ENCODE measurements at places on chromosomes 12 and 14. TPM values are rescaled to one million over a fixed set of nuclear protein-coding genes. Genes with fewer than 3 reads are reported as not detected.

DNA sequence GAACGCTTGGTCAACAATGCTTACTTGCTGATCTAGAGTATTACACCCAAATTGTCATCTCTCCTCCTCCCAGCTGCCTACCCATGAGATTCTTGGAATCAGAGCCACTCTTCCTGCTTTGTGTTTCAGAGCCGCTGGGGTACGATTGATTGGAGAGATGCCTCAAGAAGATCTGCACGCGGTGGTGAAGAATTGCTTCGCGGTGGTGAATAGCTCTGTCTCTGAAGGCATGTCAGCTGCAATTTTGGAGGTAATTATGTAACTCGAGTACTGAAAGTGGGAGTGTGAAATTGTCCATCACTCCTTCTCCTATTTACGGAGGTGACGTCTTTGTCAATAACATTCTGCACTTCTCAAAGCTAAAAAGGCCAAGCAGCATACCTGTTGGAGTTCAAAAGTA lies 93.9 kb downstream of the GLT1D1 start:
- H3K4me1 ChIP-seq = no peaks in the 10 kb centered on the region
- no peak for DNase-seq
- no peaks in the 10 kb centered on the region for H3K27me3 ChIP-seq
- no peak overlapping the region for H3K27ac ChIP-seq
- no peaks in the 10 kb centered on the region for H3K36me3 ChIP-seq

DNA sequence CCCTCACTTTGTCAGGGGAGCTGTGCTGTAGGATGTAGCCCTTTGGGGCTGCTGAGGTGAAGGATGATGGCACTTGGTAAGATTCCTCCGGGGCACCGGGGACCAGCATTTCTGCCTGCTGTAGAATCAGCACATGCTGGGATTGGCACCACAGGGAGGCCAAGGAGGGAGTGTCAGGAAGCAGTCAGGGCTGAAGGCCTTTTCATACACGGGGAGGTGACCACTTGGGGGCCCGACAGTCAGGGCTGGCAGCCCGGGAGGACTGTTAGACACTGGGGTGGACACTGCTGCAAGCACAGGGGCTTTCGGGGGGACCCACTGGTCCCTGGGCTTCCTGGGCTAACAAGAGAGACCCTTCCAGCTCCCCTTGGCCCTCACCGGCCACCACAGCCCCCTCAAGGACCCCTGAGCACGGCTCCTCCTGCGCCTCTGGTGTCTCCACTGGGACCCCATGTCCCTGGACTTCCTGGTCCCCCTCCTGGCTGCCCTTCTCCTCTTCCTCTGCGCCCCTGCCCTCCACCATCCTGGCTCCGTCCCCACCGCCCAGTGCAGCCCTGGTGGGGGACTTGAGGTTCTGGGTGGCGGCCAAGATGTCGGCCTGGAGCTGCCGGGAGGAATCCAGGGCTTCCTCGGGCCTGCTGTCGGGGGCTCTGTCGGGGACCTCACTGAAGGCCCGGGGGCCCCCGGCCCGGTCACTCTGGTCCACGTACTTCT lies 6.5 kb downstream of the TMEM119 start:
- peak; percentile 25 for DNase-seq
- no peak overlapping the region for H3K4me3 ChIP-seq
- no peaks in the 10 kb centered on the region for H3K36me3 ChIP-seq
- no peaks in the 10 kb centered on the region for H3K27me3 ChIP-seq
- H3K4me1 ChIP-seq = no peaks in the 10 kb centered on the region

The FITM1 gene
- 131 TPM for total RNA-seq

- peaks cover 18% of the 10 kb centered on the region for H3K27me3 ChIP-seq
- H3K36me3 ChIP-seq = no peaks in the 10 kb centered on the region
- H3K27ac ChIP-seq = no peak within 1 kb of the TSS
- H3K4me1 ChIP-seq = peaks cover 13% of the 10 kb centered on the region
Measured at GRCh38 chr12:108129017-108129812, at the start of gene WSCD2. Gene WSCD2 (plus strand): TSS chr12:108129288. CDS start chr12:108195833, 66,545 bp downstream.

GRCh38 chr14:29928117-29928640 lies 532 bp upstream of the PRKD1 start:
- no peak for DNase-seq
- no peaks in the 10 kb centered on the region for H3K36me3 ChIP-seq
- peaks cover 24% of the 10 kb centered on the region for H3K4me1 ChIP-seq
- H3K4me3 ChIP-seq = peak overlapping the region; percentile 83
- peak overlapping the region; percentile 85 for H3K27ac ChIP-seq

DNA sequence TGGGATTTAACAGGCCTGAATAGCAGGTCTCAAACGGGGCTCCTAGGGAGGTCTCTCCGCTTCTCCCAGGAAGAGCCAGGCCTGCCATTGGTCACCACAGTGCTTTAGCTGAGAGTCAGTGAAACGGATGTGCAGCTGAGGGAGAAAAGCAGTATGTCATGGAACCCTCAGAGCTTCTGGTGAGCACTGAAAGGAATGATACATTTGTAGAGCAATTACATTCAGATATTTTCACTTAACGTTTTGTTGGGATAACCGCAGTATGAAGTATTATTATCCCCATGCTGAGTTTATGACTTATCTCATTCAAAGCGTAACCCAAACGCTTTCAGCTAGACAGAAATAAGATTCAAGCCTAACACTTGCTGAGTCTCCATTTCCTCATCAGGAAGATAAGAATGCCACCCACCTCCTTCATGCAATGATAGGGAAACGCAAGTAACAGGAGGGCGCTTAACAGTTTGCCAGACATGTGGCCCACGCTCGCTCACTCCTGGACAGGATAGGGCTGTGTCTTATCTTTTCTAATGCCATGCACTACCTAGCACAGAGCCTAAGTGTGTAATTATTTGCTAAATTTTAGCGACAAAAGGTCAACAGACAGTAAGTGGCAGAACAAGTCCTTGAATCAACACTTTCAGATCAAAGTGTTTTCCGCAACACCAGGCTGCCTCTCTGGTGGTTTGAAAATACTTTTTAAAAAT lies 28.2 kb downstream of the DAD1 start:
- no peaks in the 10 kb centered on the region for H3K27me3 ChIP-seq
- H3K4me3 ChIP-seq = no peak overlapping the region
- H3K27ac ChIP-seq = no peak overlapping the region
- H3K4me1 ChIP-seq = peaks cover 94% of the 10 kb centered on the region

The RHEBL1 gene
- total RNA-seq = 0.19 TPM

The GON7 gene
- total RNA-seq = 17.2 TPM

- H3K4me1 ChIP-seq = no peaks in the 10 kb centered on the region
- peaks cover 4% of the 10 kb centered on the region for H3K36me3 ChIP-seq
- no peaks in the 10 kb centered on the region for H3K27me3 ChIP-seq
- H3K4me3 ChIP-seq = peak overlapping the region; percentile 47
Measured at GRCh38 chr14:101781240-101782061, 19.9 kb downstream of the PPP2R5C start.

The MYF5 gene
- not detected for total RNA-seq

The IL31 gene
- not detected for total RNA-seq

DNA sequence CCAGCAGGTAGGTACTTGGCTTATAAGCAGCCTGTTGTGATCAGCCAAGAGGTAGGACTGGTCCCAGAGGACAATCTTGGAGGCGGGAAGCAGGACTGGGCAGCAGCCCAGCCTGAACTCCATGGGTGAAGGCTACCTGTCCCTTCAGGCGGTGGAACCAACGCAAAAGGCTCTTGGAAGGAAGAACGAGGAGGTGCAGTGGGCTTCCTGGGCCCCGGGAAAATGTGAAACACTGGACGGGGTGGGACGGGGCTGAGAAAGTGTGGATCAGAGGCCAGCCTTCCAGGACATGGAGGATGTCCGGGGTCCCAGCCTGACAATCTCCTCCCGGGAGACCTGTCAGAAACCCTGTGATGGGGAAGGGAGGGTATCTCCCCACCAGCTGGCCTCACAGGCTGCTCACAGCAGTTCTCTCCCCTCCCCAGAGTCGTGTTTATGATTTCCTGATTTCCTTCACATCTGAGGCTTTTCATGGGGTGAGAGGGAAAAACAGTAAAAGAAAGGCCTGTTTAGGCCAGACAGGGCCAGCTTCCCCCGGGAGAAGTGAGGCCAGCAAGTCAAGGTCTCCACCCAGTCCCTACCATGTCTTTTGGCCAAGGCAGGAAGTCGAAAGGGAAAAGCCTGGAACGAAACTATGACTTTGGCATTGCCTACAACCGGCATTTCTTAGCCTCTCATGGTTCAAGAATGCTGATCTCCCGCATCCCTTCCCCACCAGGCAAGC lies 11.3 kb downstream of the CMKLR1 start:
- no peaks in the 10 kb centered on the region for H3K27me3 ChIP-seq
- H3K4me1 ChIP-seq = peaks cover 9% of the 10 kb centered on the region
- DNase-seq = peak; percentile 47
- H3K4me3 ChIP-seq = no peak overlapping the region
- H3K36me3 ChIP-seq = no peaks in the 10 kb centered on the region

The GPRC5D gene
- total RNA-seq = not detected

DNA sequence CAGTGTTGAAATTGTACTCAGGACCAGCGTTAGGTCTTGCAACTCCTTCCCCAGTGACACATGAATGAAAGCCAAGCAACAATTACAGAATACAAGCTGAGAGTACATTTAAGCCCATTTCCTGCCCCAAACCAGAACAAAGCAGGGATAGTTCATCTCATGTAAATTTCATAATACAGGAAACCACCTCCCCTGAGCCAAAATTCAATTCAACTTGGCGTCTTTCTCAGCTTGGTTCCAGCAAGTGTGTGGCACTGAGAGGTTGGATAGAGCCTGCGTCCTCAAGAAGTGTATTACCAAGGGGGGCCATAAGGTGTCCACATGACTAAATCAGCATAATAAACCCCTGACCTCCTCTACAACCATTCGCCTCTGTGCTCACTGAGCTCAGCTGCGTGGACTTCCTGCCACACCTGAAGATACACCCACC lies 278.9 kb upstream of the CRY1 start:
- no peaks in the 10 kb centered on the region for H3K36me3 ChIP-seq
- H3K4me1 ChIP-seq = no peaks in the 10 kb centered on the region
- peaks cover 3% of the 10 kb centered on the region for H3K27me3 ChIP-seq
- no peak for DNase-seq

DNA sequence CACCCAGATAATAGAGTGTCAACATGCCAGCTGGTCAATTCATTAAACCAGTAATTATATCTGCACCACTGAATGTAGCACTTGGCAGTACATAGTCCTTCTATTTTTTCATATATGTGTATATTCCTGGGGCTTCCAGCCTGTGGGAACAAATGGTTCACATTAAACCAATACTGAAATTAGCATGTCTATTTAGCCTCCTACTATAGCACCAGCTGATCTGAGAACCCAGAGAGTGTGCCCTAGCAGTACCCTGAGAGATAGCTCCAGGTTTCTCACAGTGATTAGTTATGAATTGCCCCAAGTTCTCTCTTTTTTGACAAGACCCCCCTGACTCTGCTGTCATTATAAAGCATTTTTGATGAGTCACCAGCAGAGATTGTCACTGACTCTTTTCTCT lies 1097.3 kb upstream of the FLRT2 start:
- H3K27me3 ChIP-seq = no peaks in the 10 kb centered on the region
- no peak for DNase-seq
- H3K4me1 ChIP-seq = no peaks in the 10 kb centered on the region
- no peak overlapping the region for H3K27ac ChIP-seq
- no peaks in the 10 kb centered on the region for H3K36me3 ChIP-seq

GRCh38 chr12:123267335-123267920 lies 4.2 kb downstream of the CDK2AP1 start:
- no peak overlapping the region for H3K4me3 ChIP-seq
- H3K27ac ChIP-seq = peak overlapping the region; percentile 93
- no peaks in the 10 kb centered on the region for H3K27me3 ChIP-seq
- no peak for DNase-seq
- H3K36me3 ChIP-seq = peaks cover 45% of the 10 kb centered on the region
- H3K4me1 ChIP-seq = peaks cover 18% of the 10 kb centered on the region

- H3K27ac ChIP-seq = no peak overlapping the region
- H3K4me3 ChIP-seq = no peak overlapping the region
Measured at GRCh38 chr14:61111209-61111665, 130.2 kb downstream of the SLC38A6 start.

DNA sequence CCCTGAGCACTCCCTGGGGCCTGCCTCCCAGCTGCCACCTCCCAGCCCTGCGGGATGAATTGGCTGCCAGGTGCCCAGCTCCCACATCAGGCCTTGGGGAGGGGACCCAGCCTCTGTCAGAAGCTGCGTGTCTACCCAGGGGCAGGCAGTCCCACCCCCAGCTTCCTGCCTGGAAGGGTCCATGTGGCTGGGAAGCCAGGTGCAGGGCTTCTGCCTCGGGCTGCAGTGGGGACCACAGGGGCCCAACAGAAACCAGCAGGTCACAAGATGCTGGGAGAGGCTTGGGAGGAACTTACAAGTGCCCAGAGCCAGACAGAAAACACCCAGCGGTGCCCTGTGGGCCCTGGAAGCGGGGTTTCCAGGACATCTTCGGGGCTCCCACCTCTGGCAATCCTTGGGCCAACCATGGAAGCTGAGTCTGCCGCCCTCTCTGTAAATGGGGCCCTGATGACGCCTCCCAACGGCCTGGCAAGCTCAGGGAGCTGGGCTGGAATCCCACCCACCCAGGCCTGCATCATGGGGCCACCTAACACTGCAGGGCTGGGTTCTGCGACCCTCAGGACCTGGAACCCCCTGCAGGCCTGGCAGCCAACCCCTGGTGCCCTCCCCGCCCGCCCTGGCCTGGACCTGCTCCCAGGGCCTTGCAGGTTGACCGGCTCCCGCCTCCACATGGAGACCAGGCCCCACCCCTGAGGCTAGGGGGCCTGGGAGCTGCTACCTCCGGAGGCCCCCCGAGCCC lies 36.6 kb downstream of the CCNK start:
- H3K36me3 ChIP-seq = peaks cover 24% of the 10 kb centered on the region
- H3K27me3 ChIP-seq = no peaks in the 10 kb centered on the region
- H3K4me1 ChIP-seq = no peaks in the 10 kb centered on the region
- no peak overlapping the region for H3K27ac ChIP-seq
- H3K4me3 ChIP-seq = no peak overlapping the region
- peak; percentile 29 for DNase-seq

- H3K36me3 ChIP-seq = no peaks in the 10 kb centered on the region
- H3K4me3 ChIP-seq = no peak overlapping the region
- H3K27ac ChIP-seq = no peak overlapping the region
- H3K4me1 ChIP-seq = no peaks in the 10 kb centered on the region
Measured at GRCh38 chr12:107783406-107784376, 9.2 kb downstream of the ASCL4 start.

- no peak overlapping the region for H3K27ac ChIP-seq
- no peaks in the 10 kb centered on the region for H3K4me1 ChIP-seq
- no peaks in the 10 kb centered on the region for H3K36me3 ChIP-seq
- no peaks in the 10 kb centered on the region for H3K27me3 ChIP-seq
- no peak overlapping the region for H3K4me3 ChIP-seq
- no peak for DNase-seq
Measured at GRCh38 chr12:110606253-110606611, 7.7 kb upstream of the TCTN1 start.

The BEST3 gene
- not detected for total RNA-seq

DNA sequence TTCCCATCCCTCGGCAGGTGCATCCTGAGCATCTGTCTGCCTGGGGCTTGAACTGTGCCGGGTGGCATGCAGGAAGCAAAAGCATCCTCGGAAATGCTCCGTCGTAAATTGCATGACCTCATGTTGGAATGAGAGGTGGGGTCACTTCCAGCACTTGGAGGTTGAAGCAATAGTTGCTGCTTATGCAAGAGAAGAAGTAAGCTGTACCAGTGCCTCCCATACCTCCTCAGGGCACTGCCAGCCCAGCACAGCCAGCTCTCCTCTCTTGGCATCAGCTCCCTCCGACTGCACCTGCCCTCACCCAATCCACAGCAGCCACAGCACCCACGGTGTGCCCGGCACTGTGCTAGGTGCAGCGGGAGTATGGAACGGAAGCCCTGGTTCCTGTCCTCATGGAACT lies 11.5 kb downstream of the TEAD4 start:
- no peak overlapping the region for H3K27ac ChIP-seq
- H3K4me1 ChIP-seq = peaks cover 4% of the 10 kb centered on the region
- H3K4me3 ChIP-seq = no peak overlapping the region
- DNase-seq = no peak
- H3K36me3 ChIP-seq = no peaks in the 10 kb centered on the region

- peaks cover 35% of the 10 kb centered on the region for H3K36me3 ChIP-seq
- no peak for DNase-seq
- H3K4me1 ChIP-seq = peaks cover 13% of the 10 kb centered on the region
Measured at GRCh38 chr14:61461808-61462275, 140.5 kb downstream of the PRKCH start.

The MGP gene
- total RNA-seq = 158 TPM
